Fibroblast of skin of right biceps (primary cell): ENCODE measurements at places on chromosomes 6 and 20.

GRCh38 chr6:4010048-4010447 is 68.9 kb downstream of the FAM217A start:
- no peak for DNase-seq

- peak; percentile 56 for DNase-seq
These were observed 539 bp downstream of the TMEM200A start for GRCh38 chr6:130366107-130367005.

GRCh38 chr20:37295595-37295994 is 6.1 kb downstream of the MANBAL start:
- no peak for DNase-seq

DNA sequence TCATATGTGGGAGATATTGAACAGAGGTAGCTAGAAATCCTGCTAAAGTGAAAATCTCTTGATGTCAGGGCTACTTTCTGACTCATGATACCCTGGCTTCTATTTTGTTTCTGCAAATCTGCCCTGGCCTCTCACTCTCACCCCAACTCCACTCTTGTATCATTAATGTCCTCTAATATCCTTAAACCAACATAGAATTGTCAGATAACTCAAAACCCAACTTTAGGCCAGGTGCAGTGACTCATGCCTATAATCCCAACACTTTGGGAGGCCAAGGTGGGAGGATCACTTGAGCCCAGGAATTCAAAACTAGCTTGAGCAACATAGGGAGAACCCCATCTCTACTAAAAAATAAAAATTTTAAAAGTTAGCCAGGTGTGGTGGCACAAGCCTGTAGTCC is 33.8 kb upstream of the OSTM1 start:
- no peak for DNase-seq

- no peak for DNase-seq
These were observed 10.6 kb downstream of the RBM24 start for GRCh38 chr6:17291778-17292177.
